Tongue (tissue), 3 donors: ENCODE measurements at places on chromosomes 6 and 20. TPM values are rescaled to one million over a fixed set of nuclear protein-coding genes. Genes with fewer than 3 reads are reported as not detected.

- no peak for DNase-seq
These were observed 6.6 kb upstream of the PHIP start for GRCh38 chr6:79084693-79085092.

DNA sequence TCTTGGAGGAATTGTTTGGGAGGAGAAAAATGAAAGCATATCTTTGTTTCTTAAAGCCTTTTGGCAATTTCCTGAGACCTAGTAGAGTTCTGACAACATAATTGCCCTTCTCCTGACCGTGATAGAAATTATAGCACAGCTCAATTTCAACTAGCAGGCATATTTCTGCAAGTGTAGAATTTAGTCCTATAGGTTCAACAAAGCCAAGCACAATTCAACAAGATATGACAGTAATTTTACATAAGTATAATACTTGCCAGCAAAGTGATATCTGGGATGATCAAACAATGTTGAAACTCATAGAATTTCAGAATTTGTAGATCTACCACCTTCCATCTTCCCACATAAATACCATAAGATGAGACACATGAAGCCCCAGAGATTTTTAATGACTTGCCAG, 73.1 kb downstream of the SPTLC3 start:
- DNase-seq, result no peak

GRCh38 chr6:11258260-11259237, 26.1 kb upstream of the NEDD9 start:
- DNase-seq, result no peak

- DNase-seq, result no peak
These were observed 49.7 kb downstream of the PTPRA start for GRCh38 chr20:2922957-2923356.

ADA gene
- 7.3 TPM for total RNA-seq

DNA sequence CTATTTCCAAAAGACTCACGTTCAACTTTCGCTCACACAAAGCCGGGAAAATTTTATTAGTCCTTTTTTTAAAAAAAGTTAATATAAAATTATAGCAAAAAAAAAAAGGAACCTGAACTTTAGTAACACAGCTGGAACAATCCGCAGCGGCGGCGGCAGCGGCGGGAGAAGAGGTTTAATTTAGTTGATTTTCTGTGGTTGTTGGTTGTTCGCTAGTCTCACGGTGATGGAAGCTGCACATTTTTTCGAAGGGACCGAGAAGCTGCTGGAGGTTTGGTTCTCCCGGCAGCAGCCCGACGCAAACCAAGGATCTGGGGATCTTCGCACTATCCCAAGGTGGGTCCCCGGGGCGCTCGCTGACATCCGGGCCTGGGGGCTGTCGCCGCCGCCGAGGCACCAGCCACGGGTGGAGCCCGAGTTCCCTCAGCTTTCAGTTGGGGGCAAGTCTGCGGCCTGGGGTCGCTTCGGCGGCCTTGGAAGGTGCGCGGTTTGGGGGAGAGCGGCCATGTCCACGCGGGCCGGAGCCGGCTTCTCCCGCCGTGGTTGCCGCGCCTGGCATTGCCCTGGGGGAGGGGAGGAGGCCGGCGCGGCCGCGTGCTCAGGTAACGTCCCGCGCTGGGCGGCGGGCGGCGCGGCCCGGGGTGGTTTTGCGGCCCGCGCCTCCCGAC, 429 bp downstream of the AMD1 start:
- no peak for DNase-seq

CLPSL2 gene
- total RNA-seq, result not detected

MYLK2 gene
- total RNA-seq, result 55.9 TPM

DNA sequence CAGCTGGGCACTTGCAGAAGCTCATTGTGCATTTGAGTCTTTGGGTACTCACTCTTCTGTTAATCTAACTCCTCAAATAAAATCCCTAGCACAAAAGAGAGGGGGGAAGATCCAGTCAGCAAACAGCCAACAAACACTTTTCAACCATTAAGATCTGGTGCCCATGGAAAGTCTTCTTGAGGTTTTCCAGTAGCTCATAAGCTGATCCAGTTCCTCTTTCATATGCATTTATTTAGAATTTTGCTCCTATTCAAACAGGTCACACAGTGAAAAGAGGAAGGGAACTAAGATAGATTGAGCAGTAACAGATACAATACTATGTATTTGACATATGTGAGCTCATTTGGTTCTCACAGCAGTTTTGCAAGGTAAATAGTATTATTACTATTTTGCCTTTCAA, 38.6 kb downstream of the HLA-DPB1 start:
- no peak for DNase-seq

GRCh38 chr20:12723811-12724210, 285.0 kb upstream of the SPTLC3 start:
- DNase-seq, result no peak

DNA sequence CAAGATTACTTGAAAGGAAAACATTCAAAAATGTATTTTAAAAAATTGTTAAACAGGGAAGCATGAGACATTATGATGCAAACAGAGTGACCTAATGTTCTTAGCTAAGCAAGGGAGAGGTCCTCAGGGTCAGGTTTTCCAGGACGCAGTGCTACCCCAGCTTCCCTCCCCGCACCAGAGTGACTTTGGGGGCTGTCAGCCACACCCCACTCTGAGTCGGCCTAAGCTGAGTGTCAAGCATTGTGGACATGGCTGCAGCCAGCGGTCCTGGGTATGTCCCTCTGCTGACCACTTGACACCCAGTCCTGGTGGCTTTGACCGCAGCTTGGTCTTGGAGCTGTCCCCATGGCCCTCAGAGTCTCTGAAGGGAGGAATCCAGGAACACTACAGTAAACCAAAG, 54.9 kb upstream of the CD93 start:
- DNase-seq, result no peak

- no peak for DNase-seq
These were observed 4.7 kb downstream of the TULP1 start for GRCh38 chr6:35508027-35508426.

- no peak for DNase-seq
These were observed 27.0 kb downstream of the MCHR2 start for GRCh38 chr6:99967052-99967451.

- DNase-seq, result no peak
These were observed 273.5 kb upstream of the RUNX2 start for GRCh38 chr6:45054610-45055009.

DNA sequence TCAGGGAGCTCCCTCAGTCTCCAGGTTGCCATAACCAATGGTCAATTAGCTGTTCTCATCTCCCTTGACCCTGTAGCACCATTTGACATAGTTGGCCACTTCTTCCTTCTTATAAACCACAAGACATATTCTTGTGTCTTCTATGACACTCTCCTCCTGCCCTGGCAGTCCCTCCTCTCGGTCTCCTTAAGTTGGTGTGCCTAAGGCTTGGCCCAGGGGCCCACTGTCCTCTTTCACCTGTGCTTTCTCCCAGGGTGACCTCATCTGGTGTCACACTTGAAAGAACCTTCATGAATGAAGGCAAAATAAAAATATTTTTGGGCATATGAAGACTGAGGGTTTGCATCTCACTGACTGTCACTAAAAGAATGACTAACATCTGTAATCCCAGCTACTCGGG, 9.7 kb upstream of the ADGRF5 start:
- DNase-seq, result no peak
